ENCODE measurements at places on chromosomes 3 and 15.

GRCh38 chr3:36923523-36923943, 21.3 kb downstream of the TRANK1 start:
- DNase-seq, result no peak

GRCh38 chr15:62035256-62035924, 24.9 kb downstream of the VPS13C start:
- DNase-seq, result no peak

DNA sequence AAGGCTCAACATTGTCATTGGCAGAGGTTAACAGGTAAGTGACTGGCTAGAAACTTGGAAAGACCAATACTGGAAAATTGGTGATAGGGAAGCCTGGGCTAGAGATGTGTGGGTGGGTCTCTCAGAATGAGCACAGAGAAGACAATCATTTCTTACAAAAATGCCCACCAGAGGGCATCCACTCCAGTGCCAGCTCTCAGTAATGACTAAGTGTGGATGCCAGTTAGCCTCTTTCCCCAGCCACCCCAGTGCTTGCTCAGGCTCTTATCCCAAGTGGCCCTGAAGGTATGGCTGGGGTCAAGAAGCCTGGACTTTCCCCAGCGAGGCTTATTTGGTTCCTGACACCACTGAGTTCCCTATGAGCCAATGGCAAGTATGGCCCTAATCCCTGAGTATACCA, 115.9 kb upstream of the ST8SIA2 start:
- no peak for DNase-seq

- DNase-seq, result no peak
These were observed 5.7 kb upstream of the APEH start for GRCh38 chr3:49668414-49668797.

GRCh38 chr3:28268989-28269388, 27.6 kb downstream of the CMC1 start:
- DNase-seq, result no peak

DNA sequence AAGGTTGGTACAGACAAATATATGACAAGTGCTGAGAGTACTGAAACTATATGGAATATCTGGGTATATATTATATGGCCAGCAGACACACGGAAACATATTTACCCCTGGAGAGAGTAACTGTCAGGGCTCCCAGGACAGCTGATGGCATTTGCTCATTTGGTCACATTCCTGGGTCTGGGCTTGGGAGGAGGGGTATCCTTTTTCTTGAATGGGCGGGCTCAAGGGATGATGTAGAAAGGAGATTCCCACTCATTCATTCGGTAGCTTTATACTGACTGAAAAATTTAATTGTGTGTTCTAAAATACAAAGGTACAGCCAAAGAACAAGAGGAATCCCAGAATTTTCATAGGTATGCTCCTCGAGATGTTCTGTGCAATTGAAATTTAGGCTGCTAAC, 131.0 kb downstream of the KCNAB1 start:
- DNase-seq, result no peak

- DNase-seq, result no peak
These were observed 50.0 kb downstream of the DHX30 start for GRCh38 chr3:47852604-47853602.
